CD14-positive monocyte (primary cell): ENCODE measurements at places on chromosomes 3 and 15. TPM values are rescaled to one million over a fixed set of nuclear protein-coding genes. Genes with fewer than 3 reads are reported as not detected.
A peak's percentile ranks its signal among the peaks of the same experiment; 100 is the strongest.

DNA sequence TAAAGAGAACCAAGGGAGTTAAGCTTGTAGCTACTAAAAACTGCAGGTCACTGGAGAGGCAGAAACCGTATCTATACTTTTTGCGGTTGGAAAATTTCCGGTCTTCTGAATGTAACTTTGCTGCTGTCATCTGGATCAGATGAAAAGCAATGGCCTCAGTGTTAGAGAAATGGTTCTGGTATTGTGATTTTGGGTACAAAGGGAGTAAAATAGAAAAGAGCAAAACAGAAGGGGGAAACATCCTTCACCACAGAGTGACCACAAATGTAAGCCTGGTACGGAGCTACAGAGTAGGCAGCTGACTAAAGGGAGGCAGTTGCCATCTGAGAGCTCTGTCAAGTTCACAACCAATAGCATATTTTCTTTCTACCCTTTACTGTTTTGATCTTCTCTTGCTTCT is 5.6 kb downstream of the CD96 start:
- no peaks in the 10 kb centered on the region for H3K36me3 ChIP-seq
- no peak for DNase-seq
- H3K27ac ChIP-seq: peak overlapping the region; percentile 8

- no peak overlapping the region for H3K27ac ChIP-seq
- H3K27me3 ChIP-seq: no peaks in the 10 kb centered on the region
- DNase-seq: no peak
- H3K36me3 ChIP-seq: no peaks in the 10 kb centered on the region
- H3K4me1 ChIP-seq: no peaks in the 10 kb centered on the region
- H3K4me3 ChIP-seq: no peak overlapping the region
These were observed 39.9 kb downstream of the RAB6B start for GRCh38 chr3:133855772-133856171.

DNA sequence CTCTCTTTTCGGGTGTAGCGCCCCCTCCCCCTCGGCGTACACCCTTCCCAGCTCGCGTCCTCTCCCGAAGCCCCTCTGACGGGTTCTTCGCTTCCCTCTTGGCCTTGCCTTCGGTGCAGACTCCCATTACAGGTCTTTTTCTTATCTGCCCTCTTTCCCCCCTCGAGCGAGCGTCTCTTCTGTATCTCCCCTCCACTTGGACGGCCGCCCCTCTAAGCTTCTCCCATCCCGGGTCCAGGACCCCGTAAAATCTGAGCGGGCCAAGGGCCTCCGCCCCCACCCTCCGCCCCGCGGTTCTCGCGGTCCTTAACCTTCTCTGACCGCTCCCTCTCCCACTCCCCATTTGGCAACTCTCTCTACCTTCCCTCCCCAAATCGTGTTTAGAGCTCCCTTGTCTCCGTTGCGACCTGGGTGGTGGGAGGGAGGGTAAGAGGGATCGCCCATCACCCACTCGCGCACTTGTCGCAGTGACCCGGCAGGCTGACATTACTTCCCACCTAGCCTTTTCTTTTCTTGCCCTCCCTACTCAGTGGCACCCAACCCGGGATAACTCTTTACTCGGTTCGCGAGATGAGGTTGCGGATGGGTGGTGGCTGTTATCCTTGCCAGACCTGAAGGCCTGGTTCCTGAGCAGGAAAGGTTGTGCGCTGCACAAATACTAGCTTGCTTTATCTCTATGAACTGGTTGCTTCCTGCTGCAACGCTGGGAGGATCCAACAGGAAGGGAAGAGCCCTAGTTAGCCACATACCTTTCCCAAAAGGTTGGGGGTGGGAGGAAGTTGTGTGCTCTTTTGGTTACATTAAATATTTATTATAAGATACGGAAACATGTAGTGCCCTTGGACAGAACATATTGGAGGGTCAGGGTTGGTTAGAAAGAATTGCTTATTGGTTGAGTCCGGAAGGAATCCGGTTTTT is 922 bp downstream of the RAB11A start:
- peak overlapping the region; percentile 94 for H3K27ac ChIP-seq
- H3K36me3 ChIP-seq: peaks cover 5% of the 10 kb centered on the region
- peak; percentile 13 for DNase-seq
- no peaks in the 10 kb centered on the region for H3K27me3 ChIP-seq
- H3K4me1 ChIP-seq: peaks cover 15% of the 10 kb centered on the region

GRCh38 chr3:30225021-30225420 is 381.4 kb upstream of the TGFBR2 start:
- H3K27ac ChIP-seq: no peak overlapping the region
- no peak for DNase-seq
- no peak overlapping the region for H3K4me3 ChIP-seq
- peaks cover 49% of the 10 kb centered on the region for H3K4me1 ChIP-seq
- H3K36me3 ChIP-seq: no peaks in the 10 kb centered on the region

GRCh38 chr3:180199417-180199995 is 162.8 kb upstream of the PEX5L start:
- no peaks in the 10 kb centered on the region for H3K27me3 ChIP-seq
- DNase-seq: no peak
- H3K27ac ChIP-seq: no peak overlapping the region
- H3K4me1 ChIP-seq: no peaks in the 10 kb centered on the region

DNA sequence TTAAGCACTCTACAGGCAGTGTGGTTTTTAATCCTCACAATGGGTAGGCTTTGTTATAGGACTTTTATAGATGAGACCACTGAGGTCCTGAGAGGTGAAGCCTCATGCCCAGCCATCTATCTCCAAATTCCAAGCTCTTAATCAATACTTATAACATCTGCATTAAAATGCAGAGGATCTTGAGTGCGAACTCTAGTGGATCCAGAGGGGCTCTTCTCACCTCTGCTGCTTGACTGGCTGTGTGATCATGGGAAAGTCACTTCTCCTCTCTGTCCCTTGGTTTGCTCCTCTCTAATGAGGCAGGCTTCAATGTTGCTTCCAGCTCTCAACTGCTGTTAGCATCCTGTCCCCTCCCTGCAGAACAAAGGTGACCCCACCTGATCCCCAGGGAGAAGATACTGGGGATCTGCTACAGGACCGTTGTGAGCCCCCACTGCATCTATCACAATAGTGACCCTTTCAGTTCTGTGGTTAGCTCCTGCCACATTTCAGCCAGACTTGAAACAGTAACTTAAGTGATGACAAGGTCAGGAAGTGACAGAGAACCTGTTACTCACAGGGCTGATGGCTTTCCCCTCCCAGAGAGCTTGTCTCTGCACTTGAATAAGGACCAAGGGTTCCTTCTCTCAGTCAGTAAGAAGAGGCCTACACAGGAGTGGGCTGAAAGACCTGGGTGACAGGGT is 1.3 kb downstream of the SLC27A2 start:
- no peak overlapping the region for H3K27ac ChIP-seq
- H3K36me3 ChIP-seq: no peaks in the 10 kb centered on the region
- peak; percentile 7 for DNase-seq
- peak overlapping the region; percentile 79 for H3K4me3 ChIP-seq
- H3K4me1 ChIP-seq: peaks cover 15% of the 10 kb centered on the region

GRCh38 chr3:189728915-189729314 is 97.7 kb downstream of the TP63 start:
- no peak overlapping the region for H3K4me3 ChIP-seq
- no peak overlapping the region for H3K27ac ChIP-seq
- H3K36me3 ChIP-seq: no peaks in the 10 kb centered on the region

GRCh38 chr3:24562895-24563294 is 68.2 kb upstream of the THRB start:
- H3K4me1 ChIP-seq: no peaks in the 10 kb centered on the region
- H3K4me3 ChIP-seq: no peak overlapping the region
- H3K36me3 ChIP-seq: no peaks in the 10 kb centered on the region
- H3K27ac ChIP-seq: no peak overlapping the region

DNA sequence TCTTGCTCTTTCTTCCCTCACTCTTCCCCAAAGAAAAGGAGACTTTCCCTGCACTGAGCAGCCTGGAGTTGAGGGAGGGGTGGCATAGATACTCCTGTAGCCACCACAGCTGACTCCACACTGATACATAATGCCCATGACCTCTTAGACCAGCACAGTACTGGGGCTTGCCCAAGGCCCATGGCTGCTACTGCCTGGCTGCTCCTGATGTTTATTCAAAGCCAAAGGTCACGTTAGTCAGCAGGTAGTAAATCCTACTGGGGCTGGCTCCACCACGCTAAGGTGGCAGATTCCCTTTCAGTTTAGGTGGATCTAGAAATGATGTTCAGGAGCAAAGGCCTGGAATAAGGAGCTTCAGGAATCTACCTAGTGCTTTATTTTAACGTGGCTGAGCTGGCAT is 212.7 kb downstream of the C3orf38 start:
- H3K27ac ChIP-seq: no peak overlapping the region
- no peaks in the 10 kb centered on the region for H3K36me3 ChIP-seq
- no peaks in the 10 kb centered on the region for H3K27me3 ChIP-seq
- no peaks in the 10 kb centered on the region for H3K4me1 ChIP-seq

The MAPKAPK3 gene
- polyA plus RNA-seq: 178 and 201 TPM in 2 replicates

The USP8 gene
- 62.4 TPM for polyA plus RNA-seq

The CPLX3 gene
- polyA plus RNA-seq: 0.09 and 0.12 TPM in 2 replicates

The ISG20 gene
- polyA plus RNA-seq: 29.3 TPM

The HRG gene
- polyA plus RNA-seq: not detected
